ENCODE measurements at places on chromosomes 12 and 14.

DNA sequence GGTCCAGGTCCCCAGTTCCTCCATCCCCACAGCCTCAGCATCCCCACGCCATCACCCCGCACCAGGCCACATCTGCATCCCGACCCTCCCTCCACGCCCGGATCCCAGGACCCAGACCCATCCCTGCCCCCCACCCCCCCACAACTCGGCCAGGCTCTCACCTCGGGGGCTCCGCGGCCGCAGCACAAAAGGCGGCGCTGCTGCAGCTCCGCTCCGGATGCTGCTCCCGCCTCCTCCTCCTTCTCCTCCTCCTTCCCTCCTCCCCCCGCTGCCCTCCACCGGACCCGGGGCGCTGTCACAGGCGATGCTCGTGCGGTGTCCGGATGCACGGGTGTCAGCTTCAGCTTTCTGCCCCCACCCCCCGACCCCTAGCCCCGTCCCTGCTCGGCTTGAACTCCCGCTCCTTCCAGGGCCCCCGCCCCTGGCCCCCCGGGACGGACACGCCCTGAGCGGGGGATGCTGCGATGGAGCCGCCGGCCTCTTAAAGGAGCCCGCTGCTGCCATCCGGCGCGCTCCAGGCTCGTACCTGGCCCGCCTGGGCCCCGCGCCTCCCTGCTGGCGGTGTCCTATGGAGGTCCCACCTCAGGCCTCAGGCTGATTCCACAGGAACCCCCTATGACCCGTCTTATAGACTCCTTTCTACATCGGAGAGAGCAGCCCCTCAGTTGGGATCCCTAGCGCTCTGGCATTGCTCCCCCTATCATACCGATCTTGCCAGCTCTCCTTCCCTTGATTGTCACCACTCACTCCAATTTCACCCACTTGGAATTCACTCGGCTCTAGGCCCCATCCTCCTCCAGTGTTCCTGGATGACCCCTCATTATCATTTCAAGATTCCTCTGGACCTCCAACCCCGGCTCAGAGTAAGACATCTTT is at the start of gene MAP3K12:
Gene MAP3K12, minus strand, starts transcription at position 193 of the 876 bp plus-strand sequence. CDS start 12,067 bp downstream, outside the sequence.
- peak; percentile 34 for DNase-seq

DNA sequence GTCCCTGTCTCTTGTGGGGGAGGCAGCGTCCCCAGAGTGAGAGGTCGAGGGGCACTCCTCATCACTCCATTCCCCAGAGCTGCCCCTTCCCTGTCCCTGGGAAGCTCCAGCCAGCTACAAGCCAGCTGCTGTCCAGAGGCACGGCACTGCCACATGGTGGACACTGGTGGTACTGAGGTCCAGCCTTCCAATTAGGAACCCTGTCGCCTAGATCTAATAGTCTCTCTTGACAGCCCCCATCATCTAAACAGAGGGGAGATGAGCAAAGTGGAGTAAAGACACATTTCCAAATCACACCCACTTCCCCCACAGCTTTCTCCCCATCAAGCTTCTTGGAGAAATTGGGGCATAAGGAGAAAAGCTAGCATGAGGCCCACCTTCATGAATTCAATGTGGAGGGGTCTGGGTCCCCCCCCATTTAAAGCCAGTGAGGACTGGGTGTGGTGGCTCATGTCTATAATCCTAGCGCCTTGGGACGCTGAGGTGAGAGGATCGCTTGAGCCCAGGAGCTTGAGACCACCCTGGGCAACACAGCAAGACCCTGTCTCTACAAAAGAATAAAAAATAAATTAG is 2.1 kb upstream of the INHBE start:
- peak; percentile 39 for DNase-seq

DNA sequence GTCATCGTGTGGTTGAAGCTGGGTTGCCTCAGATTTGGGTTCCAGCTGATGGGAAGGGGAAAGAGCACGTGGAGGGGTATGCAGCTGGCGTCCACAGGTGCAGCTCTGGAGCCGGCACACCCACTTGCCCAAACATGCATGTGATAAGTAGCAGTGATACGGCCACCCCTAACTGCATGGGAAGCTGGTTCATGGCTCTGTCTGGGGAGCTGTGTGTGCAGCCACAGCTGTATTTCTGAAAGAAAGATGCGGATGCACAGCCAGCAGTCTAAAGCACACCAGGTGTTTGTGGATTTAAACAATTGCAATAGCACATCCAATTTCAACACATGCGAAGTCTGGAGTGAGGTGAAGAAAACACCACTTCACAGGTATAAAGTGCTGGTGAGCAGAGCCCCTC is 181.4 kb downstream of the EFCAB11 start:
- no peak for DNase-seq

- peak; percentile 95 for DNase-seq
These were observed 44.6 kb downstream of the C14orf132 start for GRCh38 chr14:96083667-96084320.

- no peak for DNase-seq
These were observed 156.1 kb downstream of the PCNX1 start for GRCh38 chr14:71063351-71063750.

GRCh38 chr12:124303579-124304313 is 8.9 kb downstream of the RFLNA start:
- DNase-seq, result no peak

DNA sequence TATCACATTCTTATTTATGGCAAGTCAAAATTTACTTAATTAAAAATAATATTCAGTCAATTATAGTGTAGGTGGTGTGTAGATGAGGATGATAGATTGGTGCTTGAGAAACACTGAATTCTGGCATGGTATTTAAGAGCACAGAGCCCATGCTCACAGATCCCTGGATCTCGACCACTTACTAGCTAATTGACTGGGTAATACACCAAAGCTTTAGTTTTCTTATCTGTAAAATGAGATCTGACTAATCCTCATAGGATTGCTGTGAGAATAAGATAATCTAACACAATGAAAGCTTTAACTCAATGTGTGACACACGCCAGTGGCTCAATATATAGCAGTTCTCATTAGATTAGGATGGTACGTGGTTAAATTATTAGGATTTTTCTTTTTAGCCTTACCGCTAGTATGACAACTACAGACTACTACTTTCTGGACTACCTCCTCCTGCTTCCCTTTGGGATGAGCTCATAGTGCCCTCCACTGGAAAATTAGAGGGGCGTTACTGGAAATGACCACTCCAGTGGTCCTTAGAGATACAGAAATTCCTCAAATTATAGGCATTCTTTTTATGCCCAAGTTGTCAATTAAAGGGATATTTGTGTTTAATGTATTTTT is 482.8 kb upstream of the TBX3 start:
- no peak for DNase-seq

DNA sequence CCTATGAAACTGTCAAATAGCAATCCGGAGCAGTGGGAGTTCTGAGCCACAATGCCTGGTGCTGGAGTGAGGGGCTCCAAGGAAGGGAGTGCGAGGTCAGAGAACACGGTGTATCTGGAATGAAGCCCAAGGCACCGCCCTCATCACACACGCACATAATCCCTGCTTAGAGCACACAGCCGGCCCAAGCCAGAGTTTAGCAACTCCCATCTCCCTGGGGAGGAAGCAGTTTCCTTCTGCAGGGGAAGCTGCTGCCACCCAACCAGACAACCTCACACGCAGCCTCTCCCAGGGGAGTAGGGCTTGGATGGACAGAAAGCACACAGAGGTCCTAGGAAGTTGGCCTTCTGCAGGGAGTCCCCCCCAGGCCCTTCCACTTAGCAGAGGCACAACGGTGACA is 31.3 kb downstream of the ACTN1 start:
- no peak for DNase-seq

DNA sequence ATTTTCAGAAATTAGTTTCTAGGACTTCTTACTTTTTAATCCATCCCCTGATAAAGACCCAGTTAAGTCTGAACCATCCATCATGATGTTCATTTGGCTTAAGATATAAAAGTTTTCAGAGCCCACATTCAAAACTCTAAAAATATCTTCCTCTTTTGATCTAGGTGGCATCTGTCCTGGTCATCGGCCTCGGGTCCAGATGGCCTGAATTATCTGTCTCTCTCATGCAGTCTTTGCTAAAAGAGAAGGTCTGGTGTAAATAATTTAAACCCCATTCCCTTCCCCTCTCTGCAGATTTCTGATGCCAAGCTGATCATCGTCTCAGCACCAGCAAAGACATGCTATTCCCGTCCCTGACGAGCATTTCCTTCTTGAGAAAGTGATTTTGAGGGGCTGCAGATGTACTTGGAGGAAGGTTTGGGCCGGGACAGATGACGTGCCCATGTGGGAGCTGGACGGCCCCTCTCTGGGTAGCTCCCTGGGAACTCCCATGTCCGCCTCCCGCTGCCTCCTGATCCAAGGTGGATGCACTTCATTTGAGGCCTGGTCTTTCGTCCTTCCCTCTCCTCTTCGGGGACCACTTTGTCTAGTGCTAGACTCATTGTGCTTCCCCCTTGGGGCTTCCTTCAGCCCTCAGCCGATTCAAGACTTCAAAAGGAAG is 173.0 kb upstream of the PRMT8 start:
- no peak for DNase-seq

- DNase-seq, result no peak
These were observed 239.8 kb downstream of the RGS6 start for GRCh38 chr14:72172049-72172448.

- DNase-seq, result no peak
These were observed 65.8 kb upstream of the COCH start for GRCh38 chr14:30808576-30808975.

DNA sequence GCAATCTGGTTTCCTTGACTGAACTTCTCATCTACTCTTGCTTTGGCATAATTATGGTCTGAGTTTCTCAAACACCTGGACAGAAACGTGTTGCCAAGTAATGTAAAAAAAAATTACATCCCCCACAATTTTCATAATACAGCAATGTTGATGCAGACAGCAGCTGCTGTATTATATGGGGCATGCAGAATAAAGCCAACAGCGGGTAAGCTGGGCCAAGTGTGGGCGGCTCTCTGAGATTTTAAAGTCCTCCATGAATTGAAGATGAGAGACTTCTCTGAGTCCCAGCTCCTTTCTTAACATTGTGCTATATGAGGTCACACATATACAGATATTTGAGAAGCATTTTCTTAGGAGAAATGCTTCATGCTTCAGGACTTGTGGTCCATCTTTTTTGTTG is 881.2 kb downstream of the GALC start:
- peak; percentile 63 for DNase-seq

- no peak for DNase-seq
These were observed 21.9 kb downstream of the TMEM132C start for GRCh38 chr12:128288896-128289295.

GRCh38 chr12:124464062-124464461 is 103.3 kb downstream of the NCOR2 start:
- DNase-seq, result no peak

- DNase-seq, result no peak
These were observed 130.8 kb downstream of the ADGRD1 start for GRCh38 chr12:131084341-131085011.

- no peak for DNase-seq
These were observed 368.6 kb downstream of the BCL11B start for GRCh38 chr14:98903371-98903770.

- no peak for DNase-seq
These were observed 9.4 kb downstream of the TMEM179 start for GRCh38 chr14:104595116-104595675.

DNA sequence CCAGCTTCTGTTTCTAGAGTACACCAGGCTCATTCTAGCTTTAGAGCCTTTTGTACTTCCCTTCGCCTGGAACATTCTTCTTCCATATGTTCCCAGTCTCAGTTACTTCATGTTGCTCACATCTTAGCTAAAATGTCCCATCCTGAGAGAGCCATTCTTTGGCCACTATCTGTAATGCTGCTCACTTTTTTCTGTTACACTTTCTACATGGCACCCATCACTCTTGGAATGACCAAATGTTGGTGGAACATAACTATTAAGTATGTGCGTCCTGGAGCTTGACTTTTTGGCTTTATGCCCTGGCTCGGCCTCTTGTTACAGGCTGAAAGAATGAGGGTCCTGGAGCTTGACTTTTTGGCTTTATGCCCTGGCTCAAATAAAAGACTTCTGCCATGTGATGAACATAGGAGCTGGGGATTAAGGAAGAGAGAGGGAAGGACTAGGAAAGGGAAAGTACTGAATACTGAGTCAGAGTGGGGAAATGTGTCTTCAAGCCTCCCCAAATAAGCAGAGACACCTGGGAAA is 442.9 kb upstream of the ATP2B1 start:
- peak; percentile 34 for DNase-seq

- DNase-seq, result peak; percentile 94
These were observed 103.1 kb upstream of the PPM1H start for GRCh38 chr12:63037746-63038712.

- DNase-seq, result peak; percentile 94
These were observed 11.7 kb downstream of the TPCN1 start for GRCh38 chr12:113232840-113233585.

Measured in NCI-H1105 treated with DMSO at 0.1 percent for 48 hours (cell line).